ENCODE measurements at places on chromosomes 6 and 20.
A peak's percentile ranks its signal among the peaks of the same experiment; 100 is the strongest.

DNA sequence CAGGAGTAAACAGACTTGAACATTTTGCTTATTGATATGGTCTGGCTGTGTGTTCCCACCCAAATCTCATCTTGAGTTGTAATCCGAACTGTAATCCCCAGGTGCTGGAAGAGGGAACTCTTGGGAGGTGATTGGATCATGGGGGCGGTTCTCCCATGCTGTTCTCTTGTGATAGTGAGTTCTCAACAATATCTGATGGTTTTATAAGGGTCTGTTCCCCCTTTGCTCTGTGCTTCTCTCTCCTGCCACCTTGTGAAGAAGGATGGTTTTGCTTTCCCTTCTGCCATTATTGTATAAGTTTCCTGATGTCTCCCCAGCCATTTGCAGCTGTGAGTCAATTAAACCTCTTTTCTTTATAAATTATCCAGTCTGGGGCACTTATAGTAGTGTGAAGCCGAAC, 40.0 kb downstream of the MYLIP start:
- peak; percentile 35 for DNase-seq

GRCh38 chr20:45179166-45179565, 4.5 kb downstream of the PI3 start:
- no peak for DNase-seq

- peak; percentile 42 for DNase-seq
These were observed 13.6 kb downstream of the PDE10A start for GRCh38 chr6:165649166-165650137.

- DNase-seq: no peak
These were observed 838 bp upstream of the NKX2-2 start for GRCh38 chr20:21514553-21515251.

DNA sequence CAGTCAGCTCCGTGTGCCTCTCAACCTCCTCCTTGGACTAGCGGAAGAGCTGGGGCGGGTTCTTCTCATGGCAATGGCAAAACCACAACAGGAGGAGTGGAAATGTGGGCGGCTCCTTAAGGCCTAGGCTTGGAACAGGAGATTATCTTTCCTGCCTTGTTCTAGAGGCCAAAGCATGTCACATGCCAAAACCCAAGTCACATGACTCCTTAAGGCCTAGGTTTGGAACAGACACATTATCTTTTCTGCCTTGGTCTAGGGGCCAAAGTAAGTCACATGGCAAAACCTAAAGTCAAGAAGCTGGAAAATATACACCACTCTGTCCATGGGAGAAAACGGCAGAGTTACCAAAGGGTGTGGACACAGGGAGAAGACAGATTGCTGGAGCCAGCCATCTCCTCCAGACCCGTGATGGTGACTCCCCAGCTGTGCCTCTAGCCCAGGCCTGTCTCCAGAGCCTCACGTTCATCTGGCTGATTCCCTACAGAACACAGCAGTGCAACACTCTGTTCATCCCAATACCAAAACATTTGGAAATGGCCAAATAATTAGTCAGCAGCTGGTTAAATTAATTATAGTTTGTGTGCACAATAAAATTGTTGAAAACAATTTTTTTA, 34.2 kb downstream of the ANKRD60 start:
- DNase-seq: no peak

DNA sequence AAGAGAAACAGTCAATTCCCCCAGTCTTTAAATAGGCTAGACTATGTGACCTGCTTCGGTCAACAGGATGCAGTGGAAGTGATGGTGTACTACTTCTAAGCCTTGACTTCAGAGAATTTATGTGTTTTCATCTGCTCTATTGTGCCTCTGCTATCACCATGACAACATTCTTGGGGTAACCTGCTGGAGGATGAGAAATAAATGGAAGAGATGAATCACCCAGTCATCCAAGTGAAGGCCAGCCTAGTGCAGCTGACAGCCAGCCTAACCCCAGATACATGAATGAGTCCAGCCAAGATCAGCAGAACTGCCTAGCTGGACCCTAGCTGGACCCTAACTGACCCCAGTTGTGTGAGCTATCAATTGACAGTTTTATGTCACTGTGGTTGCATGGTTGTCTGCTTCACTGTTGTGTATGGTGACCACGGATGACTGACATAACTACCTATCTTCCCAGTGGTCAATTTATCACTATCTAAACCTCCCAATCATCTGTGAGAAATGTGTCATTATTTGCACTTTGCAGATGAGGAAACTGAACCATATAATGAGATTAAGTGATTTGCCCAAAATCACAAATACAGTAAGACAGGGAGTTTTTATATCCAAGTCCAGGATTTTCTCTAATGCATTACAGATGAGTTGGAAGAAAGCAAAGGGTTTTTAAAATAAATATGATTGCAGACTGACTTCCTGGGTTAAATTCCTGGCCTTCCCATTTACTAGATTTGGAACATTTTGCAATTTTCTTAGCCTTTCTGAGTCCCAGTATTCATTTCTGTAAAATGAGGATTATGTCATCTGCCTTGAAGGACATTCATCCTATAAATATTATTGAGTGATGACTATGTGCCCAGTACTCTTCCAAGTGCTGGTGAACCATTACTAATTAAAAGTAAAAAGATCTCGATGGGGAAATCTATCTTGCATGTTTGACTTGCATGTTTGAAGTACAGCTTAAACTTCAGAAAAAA, 136.4 kb upstream of the PLCB4 start:
- DNase-seq: peak; percentile 50

- no peak for DNase-seq
These were observed 149.5 kb upstream of the SASH1 start for GRCh38 chr6:148193063-148193680.

- no peak for DNase-seq
These were observed 681 bp downstream of the SYCP2 start for GRCh38 chr20:59932616-59933295.

DNA sequence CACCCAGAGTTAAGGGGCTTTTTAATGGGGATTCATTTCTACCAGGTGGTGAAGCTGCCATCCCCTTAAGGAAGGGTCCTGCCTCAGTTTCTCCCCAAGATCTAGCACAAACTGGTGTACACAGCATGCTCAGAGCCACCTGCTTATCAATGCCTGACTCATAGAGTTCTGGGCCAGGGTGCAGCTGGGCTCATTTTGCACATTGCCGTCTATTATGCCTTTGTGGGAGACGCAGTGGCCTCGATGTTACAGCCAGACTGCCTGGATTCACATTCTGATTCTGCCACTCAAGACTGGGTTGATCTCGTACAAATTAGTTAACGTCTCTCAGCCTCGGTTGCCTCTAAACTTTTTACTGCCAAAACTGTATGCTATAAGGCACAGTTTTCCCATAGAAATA, 365.7 kb downstream of the ZFAND3 start:
- no peak for DNase-seq

GRCh38 chr6:53236241-53236640, 87.6 kb upstream of the GCM1 start:
- DNase-seq: no peak

GRCh38 chr6:79430913-79431536, 106.2 kb downstream of the LCA5 start:
- DNase-seq: no peak

- no peak for DNase-seq
These were observed 25.2 kb upstream of the RNF24 start for GRCh38 chr20:4040283-4041179.

- no peak for DNase-seq
These were observed at the start of gene PTCHD4 for GRCh38 chr6:48111143-48111506. PTCHD4 (minus strand) TSS chr6:48111197; CDS start chr6:48068957, 42,240 bp downstream.

DNA sequence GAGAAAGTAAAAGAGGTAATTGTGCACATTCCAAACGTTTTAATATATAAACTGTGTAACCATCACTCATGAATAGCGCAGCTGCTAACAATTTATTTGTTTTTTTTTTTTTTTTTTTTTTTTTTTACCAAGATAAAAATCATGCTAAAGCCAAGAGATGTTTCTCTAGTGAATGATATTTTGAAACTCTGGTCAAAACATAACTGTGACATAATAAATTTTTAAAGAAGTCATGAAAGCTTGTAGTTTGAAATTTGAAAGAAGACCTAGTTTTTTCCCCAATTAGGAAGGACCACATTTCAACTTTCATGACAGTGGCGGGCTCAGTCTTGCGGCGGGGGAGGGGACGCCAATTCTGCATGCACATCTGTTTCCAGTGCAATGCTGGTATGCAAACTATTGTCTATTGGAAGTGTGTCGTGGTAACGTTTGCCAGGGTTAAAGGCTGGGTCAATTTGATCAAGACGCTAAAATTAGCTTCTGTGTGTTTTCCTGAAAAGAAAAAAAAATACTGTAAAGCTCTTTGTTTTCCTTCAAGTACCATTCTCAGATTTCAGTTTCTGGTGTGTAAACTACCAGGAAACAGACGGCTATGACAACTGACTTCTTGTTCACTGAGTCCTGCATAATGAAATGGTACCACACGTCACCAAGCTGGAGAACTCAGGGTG, 211.9 kb downstream of the FOXC1 start:
- DNase-seq: peak; percentile 76

DNA sequence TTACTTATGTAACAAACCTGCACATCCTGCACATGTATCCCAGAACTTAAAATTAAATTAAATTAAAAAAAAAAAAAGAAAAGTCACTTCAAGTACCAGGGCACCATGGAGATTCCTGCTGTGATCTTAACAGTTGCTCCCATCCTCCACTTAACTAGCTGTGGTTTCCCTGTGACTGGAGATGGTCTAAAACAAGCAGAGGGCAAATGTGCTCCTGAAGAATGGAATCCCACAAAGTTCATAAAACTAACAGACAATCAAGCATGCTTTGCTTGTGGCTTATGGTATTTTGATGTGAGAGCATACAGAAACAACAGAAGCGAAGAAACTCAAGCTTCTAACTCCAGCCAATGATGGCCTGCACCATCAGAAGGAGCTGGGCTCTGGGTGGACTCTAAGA, 153.6 kb upstream of the KCNK16 start:
- no peak for DNase-seq

DNA sequence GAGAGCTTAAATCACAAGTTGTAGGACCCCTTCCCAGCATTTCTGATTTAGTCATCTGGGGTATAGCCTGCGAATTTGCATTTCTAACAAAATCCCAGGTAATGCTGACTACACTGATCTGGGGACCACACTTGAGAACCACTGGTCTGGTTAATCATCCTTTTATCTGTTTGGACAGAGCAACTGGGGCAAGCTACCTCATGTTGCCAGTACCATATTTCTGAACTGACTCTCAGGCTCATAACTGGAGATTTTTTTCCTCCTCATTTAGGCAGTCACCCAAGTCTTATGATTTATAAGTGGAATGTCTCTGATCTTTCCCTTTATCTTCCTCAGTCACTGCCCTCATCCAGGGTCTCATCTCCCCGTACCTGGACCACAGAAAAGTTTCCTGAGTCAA, 12.0 kb upstream of the GTF3C6 start:
- no peak for DNase-seq

DNA sequence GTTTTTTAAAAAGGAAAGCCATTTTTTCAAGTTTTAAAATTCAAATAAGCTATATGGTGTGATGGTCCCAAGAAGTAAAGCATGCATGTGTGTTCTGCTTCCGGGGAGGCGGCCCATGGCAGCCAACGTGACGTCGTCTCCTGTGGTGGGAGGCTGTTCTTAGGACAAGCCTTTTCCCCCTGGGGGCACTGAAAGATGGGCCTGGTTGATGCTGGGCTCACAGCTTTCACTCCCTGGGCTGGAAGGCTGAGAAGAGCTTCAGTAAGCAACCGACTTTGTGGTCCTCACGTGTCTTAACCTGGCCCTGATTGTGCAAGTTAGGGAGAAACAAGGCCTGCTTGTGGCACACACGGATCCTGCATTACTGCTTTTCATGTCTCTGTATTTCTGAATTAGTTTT, 84.1 kb downstream of the SMOC2 start:
- no peak for DNase-seq

Measured in fibroblast of skin of left quadriceps (primary cell).